ENCODE measurements at places on chromosomes 6 and 20. TPM values are rescaled to one million over a fixed set of nuclear protein-coding genes. Genes with fewer than 3 reads are reported as not detected.

GRCh38 chr6:136477548-136477947 lies 72.7 kb downstream of the MAP7 start:
- no peak for DNase-seq

The BMP5 gene
- 0.45 TPM for total RNA-seq

- DNase-seq = no peak
These were observed 144.1 kb upstream of the EEF1E1 start for GRCh38 chr6:8246403-8246802.

- DNase-seq = no peak
These were observed 1.1 kb downstream of the DLK2 start for GRCh38 chr6:43454290-43454695.

- DNase-seq = no peak
These were observed 94.2 kb upstream of the MOCS1 start for GRCh38 chr6:40028449-40028848.

DNA sequence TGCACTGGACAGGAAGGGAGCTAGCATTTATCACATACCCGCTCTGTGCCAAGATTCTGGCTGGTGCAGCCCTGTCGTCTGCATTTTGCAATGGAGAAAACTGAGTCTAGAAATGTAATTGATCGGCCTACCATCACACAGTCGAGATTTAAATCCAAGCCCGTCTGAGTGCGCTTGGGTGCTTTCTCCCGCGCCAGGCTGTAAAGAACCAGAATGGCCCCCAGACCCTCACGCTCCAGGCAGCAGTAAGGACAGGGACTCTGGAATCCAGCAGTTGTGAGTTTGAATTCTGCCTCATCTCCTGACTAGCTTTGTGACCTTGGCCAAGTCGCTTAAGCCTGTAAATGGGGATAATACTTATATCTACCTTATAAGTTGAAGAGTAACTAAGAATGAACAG lies 10.8 kb downstream of the DYNLRB1 start:
- no peak for DNase-seq

DNA sequence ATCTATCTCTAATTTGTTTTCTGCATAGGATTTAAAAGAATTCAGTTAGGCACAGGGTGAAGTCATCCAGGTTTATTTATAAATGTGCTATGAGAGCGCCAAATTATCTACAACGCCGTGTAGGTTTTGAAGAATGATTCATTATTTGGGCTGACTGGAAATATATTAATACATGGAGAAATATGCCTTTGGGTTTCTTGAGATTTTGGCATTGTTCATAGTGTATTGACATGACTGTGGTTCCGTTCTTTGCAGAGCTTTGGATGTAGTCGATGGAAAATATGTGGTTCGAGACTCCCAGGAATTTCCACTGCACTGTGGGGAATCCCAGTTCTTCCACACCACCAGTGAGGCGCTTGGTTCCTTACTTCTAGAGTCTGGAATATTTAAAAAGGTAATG lies 90.9 kb downstream of the CRYBG1 start:
- DNase-seq = no peak

DNA sequence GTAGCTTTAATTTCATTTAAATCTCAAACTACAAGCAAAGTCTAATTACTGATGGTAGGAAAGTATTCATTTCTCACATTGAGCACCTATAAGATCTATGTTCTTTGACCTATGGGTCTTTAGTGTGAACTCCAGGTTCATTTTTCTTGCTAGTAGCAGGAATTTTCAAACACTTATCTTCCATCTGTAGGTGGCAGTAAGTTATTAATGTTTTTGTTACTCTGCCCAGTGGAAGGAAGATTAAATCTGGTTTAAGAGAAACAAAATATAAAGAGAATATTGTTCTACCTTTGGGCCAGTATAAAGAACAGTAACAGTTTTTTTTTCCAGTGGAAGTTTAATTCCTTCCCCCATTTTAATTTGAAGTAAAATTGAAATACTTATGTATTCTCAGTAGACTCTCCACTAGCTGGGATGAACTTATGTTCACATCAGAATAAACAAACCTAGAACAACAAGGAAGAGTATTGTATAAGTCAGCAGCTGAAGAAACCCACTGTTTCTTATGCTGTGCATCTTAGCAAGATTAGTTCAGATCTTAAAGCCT lies 328.2 kb downstream of the PHF3 start:
- DNase-seq = no peak

GRCh38 chr6:163263998-163264661 lies 150.4 kb upstream of the QKI start:
- peak; percentile 58 for DNase-seq

GRCh38 chr6:169101036-169101805 lies 152.4 kb downstream of the THBS2 start:
- DNase-seq = no peak

DNA sequence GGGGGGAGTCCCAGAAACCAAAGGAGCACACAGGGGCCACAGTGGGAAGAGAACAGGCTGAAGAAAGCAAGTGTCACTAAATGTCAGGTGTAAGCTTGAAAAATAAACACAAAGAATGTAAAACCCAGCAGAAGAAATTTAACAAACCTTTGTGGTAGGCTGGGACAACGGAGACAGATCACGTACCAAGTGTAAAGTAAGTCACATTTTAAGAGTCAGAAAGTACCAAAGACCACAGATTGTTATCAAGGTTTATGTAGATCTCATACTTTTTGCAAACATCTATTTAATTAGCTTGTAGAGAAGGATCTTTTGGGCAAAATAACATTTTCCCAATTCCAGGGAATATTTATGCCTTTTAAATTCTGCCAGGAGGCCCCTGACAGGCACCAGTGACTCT lies 1.6 kb downstream of the CLIC5 start:
- no peak for DNase-seq

GRCh38 chr6:39269961-39270360 lies 40.7 kb upstream of the KCNK5 start:
- no peak for DNase-seq

Data from dorsolateral prefrontal cortex (tissue), 122 donors.